ENCODE measurements at places on chromosomes 1 and 21.

DNA sequence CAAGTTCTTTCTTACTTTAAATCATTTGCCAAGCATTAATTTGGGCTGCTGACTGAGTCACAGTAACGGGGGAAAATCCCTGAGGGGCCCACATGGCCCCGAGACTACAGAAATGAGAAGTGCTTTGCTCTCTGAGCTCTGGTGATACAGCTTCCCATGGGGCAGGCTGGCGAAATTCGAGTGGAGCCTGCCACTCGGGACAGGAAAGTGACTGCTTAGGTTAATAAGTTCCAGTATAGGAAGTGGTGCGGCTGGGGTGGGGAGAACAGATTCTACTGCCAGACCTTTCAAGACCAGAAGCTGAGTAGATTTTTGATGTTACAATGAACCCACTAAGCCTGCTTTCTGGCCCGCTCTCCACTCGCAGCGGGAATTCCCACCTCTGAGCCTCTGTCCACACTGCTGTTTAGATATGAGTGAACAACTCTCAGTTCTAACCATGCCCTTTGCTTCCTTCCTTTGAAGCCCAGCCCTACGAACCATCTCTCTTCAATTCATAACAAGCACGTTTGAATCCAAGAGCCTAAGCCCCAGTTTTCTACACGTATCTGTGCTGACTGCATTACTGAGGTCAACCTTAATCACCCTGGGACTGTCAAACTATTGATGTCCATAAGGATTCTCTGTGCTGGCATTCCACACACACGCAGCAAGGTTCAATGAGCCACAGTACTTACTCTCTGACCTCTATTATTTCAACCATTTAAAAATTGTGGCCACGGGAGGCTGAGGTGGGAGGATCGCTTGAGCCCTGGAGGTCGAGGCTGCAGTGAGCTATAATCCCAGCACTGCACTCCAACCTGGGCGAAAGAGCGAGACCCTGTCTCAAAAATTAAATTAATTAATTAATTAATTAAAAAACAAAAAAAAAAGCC is 9.6 kb downstream of the ZBTB17 start:
- DNase-seq: peak; percentile 67

DNA sequence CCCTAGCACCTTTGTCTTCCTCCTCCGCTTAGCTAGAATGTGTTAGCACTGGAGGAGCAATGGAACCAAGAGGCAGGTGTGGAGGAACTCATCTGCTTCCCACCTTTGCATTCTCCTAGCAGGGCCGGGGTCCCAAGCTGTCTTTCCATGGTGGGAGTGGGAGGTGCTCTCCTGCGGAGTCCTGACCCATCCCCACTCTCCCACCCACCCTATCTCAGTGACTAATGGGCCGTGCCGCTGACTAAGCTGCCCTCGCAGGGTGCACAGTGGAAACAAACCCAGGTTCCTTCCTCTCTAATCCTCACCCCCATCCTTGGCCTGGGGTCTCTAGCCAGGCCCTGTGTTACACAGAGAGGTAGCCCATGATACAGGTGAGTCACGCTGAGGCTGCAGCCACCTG is 177.5 kb downstream of the HIVEP3 start:
- DNase-seq: no peak

GRCh38 chr1:198118134-198118533 is 38.7 kb upstream of the NEK7 start:
- DNase-seq: no peak

GRCh38 chr21:39149882-39150281 is 33.4 kb downstream of the PSMG1 start:
- DNase-seq: no peak

DNA sequence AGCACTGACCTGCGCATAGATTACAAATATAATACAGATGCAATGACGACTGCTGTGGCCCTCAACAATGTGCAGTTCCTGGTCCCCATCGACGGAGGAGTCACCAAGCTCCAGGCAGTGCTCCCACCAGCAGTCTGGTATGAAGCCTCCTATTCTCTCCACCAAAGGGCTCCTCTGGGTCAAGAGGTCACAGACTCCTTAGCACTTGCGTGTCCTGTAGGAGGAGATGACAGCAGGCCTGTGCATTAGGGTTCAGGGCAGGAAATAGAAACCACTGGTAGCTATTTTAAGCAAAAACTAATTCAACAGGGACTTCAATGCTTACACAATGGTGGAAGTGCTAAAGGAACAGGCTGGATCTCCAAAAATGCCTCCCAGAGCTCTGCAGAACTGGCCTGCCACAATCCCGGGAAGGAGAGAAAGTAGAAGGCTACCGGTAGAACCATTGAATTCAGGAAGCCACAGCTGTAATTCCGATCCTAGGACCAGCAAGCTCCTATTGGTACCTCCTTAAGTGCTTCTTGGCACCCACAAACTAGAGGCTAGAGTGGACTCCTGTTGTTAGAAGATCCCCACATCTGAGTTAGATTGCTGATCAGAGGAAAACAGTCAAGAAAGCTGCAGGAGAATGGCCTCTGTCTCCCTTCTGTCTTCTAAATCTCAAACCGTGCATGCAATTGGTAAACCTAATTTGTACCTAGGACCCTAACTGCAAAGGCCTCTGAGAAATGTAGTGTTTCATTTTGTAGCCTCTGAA is 12.7 kb upstream of the DYNLT5 start:
- no peak for DNase-seq

GRCh38 chr21:40723317-40723716 is 123.6 kb downstream of the DSCAM start:
- no peak for DNase-seq

GRCh38 chr1:31583082-31583994 is 7.0 kb downstream of the TINAGL1 start:
- no peak for DNase-seq

DNA sequence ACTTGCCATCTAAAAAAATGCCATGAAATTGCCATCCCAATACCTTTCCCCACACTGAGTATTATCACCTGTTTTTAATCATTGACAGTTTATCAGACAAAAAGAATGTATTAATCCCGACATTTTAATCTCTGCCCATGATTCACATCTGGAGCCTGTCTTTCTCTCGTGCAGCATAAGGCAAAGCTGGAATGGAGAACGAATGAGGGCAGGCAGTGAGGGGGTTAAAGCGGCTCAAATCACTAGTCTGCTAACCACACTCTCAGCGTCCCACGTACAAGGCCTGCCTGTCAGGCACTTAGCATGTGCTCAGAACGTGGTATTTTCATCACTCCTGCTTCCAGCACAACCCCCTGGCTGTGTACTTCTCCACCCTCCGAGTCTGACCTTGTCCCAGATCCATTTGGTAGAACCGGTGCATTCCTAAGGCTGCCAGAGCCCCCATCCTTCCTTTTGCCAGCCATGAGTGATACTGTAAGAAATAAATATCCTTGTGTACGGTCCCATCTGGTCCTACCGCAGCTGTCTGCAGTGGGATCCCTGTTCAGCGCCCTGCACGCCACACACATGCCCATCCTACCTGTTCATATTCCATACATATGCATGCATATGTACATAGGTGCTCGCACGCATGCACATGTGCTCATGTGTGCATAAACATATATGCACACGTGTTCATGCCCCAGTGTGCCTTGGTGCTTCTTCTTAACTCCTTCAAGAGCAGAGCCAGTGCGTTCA is 34.6 kb upstream of the FHAD1 start:
- no peak for DNase-seq

DNA sequence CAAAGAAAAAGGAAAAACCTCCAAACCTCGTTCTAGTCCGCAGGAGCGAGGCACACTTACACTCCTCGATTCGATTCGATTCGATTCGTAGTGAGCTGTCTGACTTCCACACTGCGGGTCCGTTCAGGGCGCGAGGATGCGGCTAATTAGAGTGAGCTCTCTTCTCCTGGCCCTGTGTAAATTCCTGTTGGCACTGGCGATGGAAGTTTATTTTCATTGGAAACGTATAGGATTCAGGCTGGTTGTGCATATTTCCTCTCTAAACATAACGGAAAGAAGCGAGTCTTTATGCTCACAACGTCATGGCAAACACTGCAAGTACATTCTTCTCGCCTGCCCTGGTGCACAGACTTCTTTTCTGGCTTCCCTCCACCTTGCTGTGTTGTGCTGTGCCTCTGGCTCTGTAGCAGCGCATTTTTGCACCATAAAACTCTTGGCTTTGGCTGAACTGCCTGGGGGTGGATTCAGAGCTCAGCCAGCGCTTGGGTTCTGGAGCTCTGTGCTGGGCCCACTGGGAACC is 2.7 kb downstream of the HUNK start:
- no peak for DNase-seq

GRCh38 chr1:26160527-26161414 is 1.9 kb downstream of the FAM110D start:
- DNase-seq: no peak

DNA sequence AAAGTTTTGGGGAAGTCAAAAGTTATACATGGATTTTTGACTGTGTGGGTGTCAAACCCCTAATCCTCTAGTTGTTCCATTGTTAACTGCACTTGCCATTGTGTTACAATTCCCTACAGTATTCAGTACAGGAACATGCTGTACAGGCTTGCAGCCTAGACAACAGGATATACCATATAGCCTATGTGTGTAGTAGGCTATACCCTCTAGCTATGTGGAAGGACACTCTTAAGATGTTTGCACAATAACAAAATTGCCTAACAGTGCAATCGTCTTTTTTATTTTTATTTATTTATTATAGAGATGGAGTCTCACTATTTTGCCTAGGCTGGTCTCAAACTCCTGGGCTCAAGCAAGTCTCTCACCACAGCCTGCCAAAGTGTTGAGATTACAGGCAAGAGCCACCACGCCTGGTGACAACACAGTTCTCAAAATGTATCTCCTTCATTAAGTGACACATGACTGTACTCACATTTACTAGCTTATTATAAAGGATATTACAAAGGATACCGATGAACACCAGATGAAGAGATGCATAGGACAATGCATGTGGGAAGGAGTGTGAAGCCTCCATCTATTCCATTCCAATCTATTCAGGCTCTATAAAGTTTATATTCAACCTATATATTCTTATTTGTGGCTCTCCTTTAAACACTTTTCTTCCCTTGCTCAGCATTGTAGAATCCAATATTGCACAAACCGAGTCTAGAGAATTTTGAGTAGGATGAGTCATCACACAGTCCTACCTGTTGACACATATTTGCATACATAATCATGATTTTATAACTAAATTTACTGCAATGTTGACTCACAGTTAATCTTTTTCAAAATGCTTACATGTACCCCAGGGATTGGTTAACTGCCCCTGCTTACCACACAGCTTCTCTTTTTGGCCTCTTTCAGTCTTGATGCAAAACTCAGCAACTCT is 28.4 kb upstream of the CEP350 start:
- DNase-seq: no peak

DNA sequence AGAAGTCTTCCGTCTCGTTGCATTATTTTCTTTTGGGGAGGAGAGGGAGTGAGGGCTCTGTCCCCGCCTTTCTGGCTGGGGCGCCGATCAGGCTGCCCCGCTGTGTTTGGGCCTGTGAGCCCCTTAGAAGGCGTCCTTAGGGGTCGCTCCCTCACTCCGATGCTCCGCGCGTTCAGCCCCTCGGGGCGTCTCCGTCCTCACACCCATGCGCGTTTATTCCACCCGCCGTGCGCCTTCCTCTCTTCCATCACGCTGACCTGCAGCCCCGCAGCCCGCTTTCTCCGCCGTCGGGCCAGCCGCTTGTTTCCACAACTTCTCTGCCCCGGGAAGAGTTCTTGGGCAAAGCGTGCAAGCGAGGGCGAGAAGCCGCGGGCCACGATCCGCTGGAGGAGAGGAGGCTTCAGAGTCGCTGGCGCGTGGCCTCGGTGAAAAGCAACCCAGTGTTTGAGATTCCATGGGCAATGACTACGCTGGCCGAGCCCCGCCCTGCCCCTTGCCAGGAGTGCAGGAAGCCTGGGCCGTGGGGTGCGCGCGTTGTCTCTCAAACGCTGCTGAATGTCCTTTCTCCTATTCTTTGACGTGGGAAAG is 27.7 kb downstream of the TRIM11 start:
- DNase-seq: no peak

- no peak for DNase-seq
These were observed 101.2 kb downstream of the GDAP2 start for GRCh38 chr1:117828201-117828600.

DNA sequence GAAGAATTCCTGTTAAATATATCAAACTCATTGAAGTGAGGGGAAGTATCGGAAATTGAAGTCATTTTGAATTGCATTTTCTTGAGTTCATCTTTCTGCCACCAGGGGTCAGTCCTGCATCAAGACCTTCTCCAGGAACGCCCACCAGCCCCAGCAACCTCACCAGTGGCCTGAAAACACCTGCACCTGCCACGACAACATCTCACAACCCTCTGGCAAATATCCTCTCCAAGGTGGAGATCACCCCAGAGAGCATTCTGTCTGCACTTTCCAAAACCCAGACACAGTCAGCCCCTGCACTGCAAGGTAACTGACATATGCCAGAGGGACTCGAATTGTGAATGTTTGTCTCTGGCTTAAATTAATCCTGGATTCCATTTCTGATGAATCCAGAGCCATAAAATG is 22.8 kb upstream of the TARS2 start:
- DNase-seq: peak; percentile 80

DNA sequence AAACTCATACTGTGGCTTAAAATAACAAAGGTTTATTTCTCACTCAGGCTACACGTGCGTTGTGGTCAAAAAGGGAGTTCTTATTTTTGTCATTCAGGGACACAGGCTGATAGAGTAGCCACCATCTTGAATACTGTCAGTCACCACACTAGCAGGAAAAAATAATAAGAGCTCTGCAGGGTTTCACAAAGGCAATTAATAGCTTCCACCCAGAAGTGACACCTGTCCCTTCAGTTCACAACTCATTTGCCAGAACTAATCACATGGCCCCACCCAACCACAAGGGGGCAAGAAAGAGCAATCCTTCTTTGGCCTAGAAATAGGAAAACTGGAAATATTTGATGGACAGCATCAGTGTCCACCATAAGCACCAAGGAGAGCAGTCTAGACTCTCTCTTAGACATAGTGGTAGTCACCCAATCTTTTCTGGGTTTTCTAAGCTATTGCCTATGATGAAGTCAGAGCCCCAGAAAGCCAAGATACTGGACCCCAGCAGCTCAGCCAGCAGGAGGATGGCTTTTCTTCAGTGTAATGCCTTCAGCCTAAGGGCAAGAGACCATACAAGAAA is 8.2 kb downstream of the HAPLN2 start:
- peak; percentile 56 for DNase-seq

GRCh38 chr21:16534408-16535101 is 804.8 kb downstream of the USP25 start:
- DNase-seq: no peak

DNA sequence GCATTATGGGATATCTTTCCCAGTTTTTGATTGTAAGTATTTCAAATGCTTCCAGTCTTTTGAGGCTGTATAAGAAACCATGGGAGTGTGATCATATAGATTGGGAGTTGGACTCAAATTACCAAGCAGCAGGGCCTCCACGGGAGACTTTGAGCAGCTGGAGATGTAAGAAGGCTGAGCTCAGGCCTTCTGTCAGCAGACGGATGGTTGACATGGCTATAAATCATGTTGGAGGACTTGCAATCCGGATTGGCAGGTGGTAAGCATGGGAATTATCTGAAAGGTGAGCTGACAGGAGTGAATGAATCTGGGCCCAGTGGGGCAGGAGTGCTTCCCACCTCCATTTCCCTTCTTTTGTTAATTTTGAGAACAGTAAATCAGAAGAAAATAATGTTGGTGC is 83.2 kb upstream of the PPM1J start:
- DNase-seq: no peak

Data from CD4-positive, alpha-beta T cell treated with Interleukin-10 for 1 hour (primary cell).